Occipital lobe (tissue), 3 donors: ENCODE measurements at places on chromosomes 3 and 15.

GRCh38 chr15:40990080-40990479 is 36.8 kb downstream of the CHAC1 start:
- no peak for DNase-seq

DNA sequence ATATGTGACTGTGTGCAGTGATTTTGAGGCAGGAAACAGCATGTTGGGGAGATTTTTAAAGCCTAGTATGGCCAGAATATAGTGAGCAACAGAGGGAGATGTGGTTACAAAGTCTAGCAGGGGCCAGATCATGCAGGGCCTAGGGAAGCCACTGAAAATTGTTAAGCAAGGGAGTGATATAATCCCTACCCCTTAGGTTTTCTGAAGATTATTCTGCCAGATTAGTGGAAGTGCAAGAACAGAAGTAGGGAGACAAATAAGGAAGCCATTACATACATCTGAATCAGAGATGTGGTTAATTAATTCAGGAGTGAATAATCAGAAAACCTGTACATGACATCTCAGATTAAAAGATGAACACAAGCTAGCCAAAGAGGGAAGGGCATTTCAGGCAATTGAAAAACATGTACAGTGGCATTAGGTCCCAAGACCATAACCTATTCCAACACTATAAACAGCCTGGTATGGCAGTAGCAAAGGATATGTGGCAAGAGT is 54.8 kb downstream of the MSL2 start:
- no peak for DNase-seq

GRCh38 chr15:32124726-32125125 is 94.4 kb downstream of the CHRNA7 start:
- DNase-seq, result no peak

GRCh38 chr3:38636881-38637280 is 12.6 kb downstream of the SCN5A start:
- DNase-seq, result no peak

- DNase-seq, result no peak
These were observed 3.9 kb downstream of the RPL35A start for GRCh38 chr3:197953881-197954280.

GRCh38 chr15:90886291-90886614 is 1.9 kb downstream of the FES start:
- DNase-seq, result no peak
